Dermis blood vessel endothelial cell (primary cell): ENCODE measurements at places on chromosomes 16 and 17. TPM values are rescaled to one million over a fixed set of nuclear protein-coding genes. Genes with fewer than 3 reads are reported as not detected.

GRCh38 chr17:17564896-17565295 lies 26.6 kb downstream of the PEMT start:
- DNase-seq: no peak

- no peak for DNase-seq
These were observed 33.0 kb downstream of the STAT3 start for GRCh38 chr17:42354956-42355843.

The UMOD gene
- total RNA-seq: not detected in 2 replicates

GRCh38 chr16:28923231-28923587 lies 1.8 kb downstream of the RABEP2 start:
- DNase-seq: no peak

DNA sequence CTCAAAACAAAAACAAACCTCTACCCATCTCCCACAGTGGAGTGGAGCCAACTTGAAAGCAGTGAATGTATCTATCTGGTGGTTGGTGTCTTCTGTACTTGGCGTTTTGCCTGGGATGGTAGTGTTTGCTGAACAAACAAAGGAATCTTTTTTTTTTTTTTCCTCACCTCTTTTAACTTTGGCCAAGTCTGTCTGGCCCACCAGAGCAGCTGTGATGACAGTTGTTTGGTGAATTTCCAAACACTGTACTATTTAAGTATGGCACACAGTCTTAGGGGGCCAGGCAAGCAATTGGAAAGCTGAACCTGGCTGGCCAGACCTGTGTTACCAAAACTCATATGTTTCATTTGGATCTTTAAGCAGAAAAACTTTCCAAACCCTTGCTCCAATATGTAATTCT lies 101.8 kb upstream of the CDH13 start:
- no peak for DNase-seq

GRCh38 chr16:77856438-77857160 lies 68.2 kb downstream of the VAT1L start:
- DNase-seq: no peak

The ASPHD1 gene
- total RNA-seq: 0.47 TPM in 1 of 2 replicates, not detected in the other

- DNase-seq: no peak
These were observed 28.9 kb downstream of the GSPT1 start for GRCh38 chr16:11886881-11887280.

The LPO gene
- total RNA-seq: under 0.01 TPM in 1 of 2 replicates, not detected in the other
